ENCODE measurements at places on chromosomes 5 and 9.

GRCh38 chr5:10827571-10827970, 66.5 kb upstream of the DAP start:
- no peak for DNase-seq

DNA sequence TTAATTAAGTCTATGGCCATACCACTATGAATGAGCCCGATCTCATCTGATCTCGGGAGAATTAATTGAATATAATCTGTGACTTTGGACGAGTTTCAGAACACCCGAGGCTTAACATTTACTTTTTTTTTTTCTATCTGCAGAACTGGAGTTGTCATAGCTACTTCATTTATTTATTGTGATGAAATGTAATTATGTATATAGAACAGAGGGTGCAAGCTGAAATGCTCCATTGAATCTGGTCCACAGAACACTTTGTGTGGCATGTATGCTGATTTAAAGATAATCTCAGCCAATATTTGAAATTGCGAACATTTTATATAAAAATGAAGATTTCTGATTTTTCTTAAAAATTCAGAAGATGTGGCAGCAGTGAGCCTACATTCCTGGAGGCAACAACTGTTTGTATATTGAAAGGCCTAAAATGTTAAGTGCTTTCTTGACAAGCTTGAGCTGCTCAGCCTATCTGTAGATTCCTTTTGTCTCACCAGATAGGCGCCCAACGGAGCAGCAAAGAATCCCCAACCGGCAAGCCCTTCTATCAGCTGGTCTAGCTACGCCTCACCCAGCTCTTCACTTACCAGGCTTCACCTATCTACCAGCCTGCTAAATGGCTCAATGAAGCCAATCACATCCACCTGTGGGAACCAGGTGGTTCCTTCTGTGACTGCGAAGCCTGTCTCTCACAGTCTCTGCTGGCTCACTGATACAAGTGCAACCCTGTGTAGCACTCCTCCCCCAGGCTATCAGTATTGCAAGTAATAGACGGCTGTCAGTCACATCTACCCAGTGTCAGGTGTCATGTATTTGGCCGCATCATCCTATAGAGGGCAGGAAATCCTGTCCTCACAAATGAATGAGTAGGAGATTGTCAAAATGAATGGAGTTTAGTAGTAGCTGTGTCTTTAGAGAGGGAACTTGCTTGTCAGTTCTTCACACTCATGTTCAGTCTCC, 170.6 kb upstream of the MRPS30 start:
- no peak for DNase-seq

DNA sequence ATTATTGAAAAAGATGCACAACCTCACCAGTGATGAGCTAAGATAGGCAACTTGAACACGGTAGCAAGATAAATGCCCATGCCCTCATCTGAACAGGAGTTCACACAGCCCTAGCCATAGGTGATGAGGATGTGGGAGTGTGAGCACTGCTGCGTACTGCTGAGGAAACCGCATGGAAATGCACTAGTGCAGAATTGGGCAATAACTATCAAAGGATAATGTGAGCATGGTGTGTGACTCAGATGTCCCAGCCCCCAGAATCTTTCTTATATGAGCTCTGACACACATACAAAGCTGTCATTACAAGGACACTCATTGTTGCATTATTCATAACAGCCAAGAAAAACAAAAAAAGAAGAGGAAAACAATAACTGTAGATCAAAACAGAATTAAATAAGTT, 521.2 kb downstream of the IRX1 start:
- no peak for DNase-seq

DNA sequence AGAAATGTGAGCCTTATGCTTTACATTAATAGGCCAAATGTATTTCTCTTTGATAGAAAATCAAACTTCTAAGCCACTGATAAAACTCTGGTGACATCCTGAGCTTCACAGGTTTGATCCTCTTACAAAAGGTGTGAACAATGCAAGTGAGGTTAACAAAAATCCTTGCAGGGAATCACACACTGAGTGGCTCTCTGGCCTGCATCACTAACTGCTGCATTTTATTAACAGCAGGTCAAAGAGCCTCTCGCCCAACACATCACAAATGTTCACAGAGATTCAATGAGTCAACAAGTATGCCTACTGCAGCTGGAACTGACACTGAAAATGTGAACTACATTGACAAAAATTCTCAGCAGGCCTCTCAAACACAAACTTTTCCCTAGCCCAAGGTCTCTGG, 122.3 kb downstream of the SEMA5A start:
- no peak for DNase-seq

- no peak for DNase-seq
Observed at GRCh38 chr9:114958021-114958843, 27.8 kb upstream of the TNFSF8 start.
